Colonic mucosa (tissue), 4 donors: ENCODE measurements at places on chromosomes 1 and 21.
A peak's percentile ranks its signal among the peaks of the same experiment; 100 is the strongest.

DNA sequence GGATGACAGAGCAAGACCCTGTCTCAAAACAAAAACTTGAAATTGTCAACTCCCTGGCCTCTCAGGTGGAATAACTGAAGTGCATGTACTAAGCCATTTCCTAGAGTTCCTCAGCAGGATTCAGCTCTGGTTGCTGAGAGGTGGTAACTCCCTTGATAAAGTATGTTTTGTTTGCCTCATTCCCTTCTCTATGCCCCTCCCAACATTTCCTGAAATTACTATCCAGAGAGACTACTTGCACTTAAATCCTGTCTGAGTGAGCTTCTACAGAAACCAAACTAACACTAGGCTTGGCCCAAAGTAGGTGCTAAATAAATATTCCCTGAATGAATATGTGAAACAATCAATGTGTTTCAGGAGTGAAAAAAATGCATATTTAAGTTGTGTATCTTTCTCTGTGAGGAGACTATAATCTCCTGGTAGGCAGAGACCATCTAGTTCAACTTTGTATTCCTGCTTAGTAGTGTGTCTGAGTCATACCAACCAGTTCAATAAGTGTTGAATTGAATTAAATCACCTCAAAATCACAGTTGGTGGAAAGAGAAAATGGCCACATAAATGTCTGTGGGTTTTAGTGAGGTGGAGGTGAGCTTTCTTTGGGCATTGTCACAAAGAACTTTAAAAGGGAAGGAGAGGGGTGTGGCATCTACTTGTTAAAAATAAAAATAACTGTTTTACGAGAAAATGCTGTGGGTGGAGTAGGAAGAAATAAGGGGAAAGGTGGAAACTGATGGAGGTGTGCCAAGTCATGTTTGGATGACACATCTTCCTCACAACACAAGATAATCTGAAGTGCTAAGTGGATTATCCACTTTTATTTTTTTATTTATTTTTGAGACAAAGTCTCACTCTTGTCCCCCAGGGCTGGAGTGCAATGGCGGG is 12.6 kb downstream of the RIMKLA start:
- DNase-seq = peak; percentile 42

GRCh38 chr1:205191622-205192021 is 19.9 kb downstream of the DSTYK start:
- no peak for DNase-seq

- no peak for DNase-seq
Observed at GRCh38 chr1:3275471-3276340, 178.8 kb upstream of the ARHGEF16 start.

DNA sequence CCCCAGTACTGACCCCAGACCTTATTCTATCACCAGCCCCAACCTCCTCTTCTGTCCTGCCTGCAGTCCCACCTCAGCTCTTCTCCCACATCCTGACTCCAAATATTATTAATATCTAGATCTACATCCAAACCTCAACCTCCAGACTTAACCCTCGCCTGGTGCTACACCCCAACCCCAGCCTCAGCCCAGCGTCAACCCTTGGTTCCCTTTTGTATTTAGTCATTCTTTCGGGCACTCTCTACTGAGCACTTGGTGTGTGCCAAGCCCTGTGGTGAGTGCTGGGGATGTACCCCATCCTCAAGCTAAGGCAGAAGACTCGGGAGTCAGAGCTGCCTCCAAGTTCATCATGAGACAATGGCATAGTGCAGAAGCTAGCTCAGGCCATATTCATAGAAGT is 1.1 kb downstream of the SHISAL2A start:
- DNase-seq = no peak

- DNase-seq = peak; percentile 16
Observed at GRCh38 chr21:43210454-43211071, 41.8 kb downstream of the CRYAA start.

GRCh38 chr1:232635279-232635678 is 5.3 kb upstream of the SIPA1L2 start:
- DNase-seq = no peak

DNA sequence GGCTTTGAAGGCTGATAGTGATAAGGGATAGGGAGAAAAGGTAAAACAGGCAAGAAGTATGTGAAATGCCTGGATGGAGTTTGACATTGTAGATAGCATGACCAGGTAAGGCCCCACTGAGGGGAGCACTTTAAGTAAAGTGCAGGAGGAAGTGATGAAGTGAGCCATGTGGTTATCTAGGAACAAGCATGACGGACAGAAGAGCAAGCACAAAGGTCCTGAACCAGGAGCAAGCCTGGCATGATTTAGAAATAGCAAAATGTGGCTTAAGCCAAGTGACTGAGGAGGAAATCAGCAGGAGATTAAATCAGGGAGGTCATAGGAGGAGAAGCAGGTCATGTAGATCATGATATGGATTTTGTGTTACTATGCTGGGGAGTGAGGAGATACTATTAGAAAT is 129.2 kb downstream of the GLUL start:
- no peak for DNase-seq

DNA sequence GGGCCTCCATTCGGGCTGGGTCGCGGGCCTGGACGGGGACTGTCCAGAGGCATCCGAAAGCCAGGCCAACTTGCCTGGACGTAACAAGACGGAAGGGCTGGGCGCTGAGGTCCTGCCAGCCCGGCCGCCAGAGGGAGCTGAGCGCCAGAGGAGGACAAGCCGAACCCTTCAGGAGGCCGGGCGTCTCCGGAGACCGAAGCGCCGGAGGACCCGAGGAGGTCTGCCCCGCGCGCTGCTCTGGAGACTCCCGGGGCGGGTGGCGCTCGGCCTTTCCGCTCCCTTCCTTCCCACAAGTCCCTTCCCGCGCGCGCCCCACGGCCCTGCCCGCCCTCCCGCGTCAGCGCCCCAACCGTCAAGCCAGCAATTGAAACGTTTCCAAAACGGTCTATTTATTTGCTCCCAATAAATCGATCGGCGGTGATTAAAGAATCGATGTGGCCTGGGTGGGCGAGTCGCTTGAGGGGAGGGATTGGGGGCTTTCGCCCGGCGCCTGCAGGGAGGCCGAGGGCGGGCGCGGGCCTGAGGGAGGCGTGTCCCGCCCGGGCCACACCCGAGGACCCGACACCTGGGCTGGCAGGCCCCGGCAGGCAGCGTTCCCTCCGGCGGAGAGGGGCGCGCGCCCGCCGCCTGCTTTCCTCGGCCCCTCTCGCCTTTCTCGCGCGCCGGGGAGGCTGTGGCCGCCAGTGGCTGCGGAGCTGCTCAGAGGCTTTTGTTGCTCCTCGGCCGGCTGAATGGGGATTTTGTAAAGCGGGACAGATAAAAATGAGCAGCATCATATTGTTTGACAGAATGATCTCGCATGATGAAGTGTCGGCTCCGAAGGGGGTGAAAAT is 5.2 kb upstream of the FOXD3 start:
- DNase-seq = peak; percentile 81

DNA sequence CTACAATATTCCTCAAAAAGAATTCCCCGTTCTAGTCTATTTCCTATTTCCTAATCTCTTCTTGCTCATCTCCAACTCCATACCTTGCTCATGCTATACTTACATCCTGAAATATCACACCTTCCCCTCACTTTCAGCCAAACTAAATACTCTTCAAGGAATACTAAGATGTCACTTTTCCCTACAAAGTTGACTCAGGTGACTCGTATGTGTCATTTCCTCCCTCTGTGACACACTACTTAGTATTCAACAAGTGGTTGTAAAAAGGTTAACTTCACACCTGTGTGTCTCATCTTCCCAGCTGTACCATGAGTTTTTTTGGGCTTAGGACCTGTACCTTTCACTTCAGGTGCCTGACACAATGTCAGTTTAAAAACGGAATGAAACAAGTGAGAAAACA is 81.9 kb upstream of the LBR start:
- DNase-seq = no peak

- DNase-seq = no peak
Observed at GRCh38 chr1:182625719-182626504, 21.7 kb upstream of the RGS16 start.

DNA sequence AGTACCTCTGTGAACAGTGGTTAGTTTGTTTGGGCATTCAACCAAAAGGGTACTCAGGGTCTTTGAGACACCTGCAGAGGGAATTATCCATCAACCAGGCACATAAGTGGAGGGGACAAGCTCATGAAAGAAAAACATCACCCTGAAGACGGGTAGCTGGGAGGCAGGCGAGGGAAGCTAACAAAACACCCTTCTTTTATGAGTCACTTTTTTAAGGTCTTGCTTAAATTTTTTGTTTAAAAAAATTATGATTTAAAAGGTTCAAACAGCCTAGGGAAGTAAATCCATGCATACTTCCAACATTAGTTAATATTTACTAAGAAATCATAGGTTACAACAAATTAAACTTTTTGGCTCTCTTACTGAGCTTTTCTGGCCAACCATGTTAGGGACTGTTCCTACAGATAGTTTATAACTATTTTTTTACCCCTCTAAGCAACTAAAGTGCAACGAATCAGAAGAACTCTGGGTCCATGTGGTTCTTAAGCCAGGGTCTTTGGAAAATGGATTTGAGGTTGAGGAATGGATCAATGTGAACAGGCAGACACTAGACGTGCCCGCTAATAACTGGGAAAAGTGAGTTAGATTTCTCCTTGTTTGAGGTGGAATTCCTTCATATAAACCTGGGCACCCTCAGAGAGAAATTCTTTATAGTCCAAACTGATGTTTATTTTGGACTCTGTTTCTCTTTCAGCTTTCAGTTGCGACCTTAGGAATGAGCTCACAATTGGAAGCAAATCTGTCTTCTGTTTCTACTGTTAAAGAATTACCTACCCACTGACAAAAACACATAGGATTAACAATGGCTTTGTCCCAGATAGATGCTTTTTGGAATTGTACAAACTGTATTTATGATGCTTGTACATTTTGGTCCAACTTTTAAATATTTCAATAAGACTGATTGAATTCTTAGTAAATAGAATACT is 123.0 kb downstream of the LYPLAL1 start:
- DNase-seq = no peak

DNA sequence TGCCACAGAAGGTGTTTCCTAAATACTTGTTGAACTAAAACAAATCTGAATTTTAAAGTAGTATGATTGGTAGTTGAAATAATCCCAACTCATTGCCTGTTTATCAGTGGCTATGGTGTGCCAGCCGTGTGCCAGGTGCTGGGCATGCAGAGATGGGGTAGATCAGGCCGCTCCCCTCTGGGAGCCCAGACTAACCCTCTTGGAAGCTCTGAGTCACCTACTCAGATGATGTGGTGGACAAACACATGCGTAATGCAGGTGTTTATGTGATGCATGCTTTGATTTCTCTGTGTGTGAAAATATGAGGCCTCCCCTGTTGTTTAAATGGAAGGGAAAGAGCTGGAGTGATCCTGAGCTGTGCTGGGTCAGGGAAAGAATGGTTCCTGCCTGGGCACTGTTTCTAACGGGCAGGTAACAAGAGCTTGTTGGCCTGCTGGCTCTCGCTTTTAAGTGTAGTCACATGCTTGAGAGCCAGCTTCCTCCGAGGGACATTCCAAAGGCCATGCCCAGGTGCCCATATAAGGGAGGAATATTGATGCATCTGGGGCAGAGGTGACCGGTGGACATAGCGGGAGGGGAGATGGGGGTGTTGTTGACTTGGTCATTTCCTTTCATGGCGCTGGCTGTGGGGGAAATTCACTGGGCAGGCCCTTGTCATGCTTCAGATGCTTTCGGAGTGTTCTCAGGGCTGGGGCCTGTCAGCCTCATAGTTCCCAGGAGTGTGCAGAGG is 10.2 kb downstream of the MFN2 start:
- no peak for DNase-seq

DNA sequence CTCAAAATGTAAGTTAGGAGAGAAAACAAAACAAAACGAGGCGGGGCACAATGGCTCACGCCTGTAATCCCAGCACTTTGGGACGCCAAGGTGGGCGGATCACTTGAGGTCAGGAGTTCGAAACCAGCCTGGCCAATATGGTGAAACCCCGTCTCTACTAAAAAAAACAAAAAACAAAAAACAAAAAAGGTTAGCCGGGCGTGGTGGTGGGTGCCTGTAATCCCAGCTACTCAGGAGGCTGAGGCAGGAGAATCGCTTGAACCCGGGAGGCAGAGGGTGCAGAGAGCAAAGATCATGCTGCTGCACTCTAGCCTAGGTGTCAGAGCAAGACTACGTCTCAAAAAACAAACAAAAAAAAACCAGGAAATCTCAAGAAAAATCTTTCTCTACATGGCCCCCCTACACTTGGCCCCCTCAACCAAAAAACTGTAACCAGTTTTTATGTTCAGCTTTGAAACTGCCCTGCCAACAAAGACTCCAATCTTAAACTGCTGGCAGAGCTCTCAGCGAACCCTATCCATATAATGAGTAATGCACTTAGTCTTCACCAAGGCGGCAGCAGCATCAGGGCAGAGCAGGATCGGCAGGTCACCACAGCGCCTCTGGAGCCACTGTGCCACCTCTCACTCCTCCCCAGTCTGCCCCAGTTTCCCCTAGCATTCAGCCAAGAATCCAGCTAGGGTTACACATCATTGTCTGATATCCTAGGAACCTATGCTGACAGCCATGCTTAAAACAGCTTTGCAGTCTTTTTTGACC is 71.7 kb downstream of the JAK1 start:
- no peak for DNase-seq

DNA sequence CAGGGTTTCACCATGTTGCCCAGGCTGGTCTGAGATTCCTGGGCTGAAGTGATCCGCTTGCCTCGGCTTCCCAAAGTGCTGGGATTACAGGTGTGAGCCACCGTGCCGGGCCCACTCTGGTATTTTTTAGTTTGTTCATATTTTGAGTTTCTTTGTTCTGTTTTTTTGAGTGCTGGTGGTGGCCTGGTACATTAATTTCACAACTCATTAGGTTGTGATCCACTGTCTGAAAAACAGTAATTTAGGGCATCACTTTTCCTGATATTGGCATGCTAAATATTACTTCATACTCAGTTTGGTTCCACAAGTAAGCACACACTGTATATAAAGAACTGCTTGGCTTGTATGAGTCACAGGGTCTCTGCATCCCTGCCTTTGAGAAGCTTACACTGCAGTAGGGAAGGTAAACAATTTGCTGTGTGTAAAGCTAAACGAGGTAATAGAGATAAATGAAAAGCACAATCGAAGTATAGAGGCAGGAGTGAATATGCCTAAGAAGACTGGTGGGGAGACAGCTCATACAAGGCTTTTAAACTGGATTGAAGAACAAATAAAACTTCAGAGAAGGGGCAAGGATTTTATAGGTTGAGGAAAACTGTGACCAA is 7.7 kb downstream of the SNX27 start:
- no peak for DNase-seq

GRCh38 chr1:151502035-151502700 is 9.0 kb upstream of the CGN start:
- DNase-seq = no peak

DNA sequence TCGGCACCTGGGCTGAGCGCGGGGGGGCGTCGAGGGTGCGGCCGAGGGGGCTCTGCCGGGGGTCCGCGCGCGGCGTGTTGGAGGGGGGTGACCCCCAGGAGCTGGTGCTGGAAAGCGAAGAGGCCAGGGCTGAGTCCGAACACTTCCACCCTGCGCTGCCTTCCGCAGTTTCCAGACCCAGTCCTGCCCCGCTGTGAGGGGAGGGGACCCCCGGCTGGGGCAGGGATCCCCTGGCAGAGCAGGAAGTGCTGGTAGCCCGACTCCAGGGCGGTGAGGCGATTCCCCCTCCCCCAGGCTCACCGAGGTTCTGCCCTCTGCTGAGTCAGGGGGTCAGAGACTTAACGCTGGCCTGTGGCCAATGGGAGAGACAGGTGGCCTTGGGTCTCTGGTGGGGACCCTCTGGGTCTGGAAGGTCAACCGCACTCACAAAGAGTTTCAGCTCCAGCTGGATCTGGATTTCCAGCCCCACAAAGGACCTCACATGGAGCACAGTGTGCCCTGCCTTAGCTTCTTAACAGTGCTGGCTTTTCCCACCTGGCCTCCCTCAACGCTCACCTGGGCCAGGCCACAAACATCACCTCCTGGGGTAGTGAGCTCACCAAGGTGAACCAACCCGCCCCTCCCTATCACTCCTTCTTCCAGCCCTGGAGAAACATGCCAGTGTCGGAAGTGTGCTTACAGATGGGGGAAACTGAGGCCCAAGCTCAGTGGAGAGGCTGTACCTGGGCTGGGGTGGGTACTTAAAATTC is 39.8 kb upstream of the SYNC start:
- DNase-seq = peak; percentile 50
